ENCODE measurements at places on chromosomes 6 and 20.
A peak's percentile ranks its signal among the peaks of the same experiment; 100 is the strongest.

DNA sequence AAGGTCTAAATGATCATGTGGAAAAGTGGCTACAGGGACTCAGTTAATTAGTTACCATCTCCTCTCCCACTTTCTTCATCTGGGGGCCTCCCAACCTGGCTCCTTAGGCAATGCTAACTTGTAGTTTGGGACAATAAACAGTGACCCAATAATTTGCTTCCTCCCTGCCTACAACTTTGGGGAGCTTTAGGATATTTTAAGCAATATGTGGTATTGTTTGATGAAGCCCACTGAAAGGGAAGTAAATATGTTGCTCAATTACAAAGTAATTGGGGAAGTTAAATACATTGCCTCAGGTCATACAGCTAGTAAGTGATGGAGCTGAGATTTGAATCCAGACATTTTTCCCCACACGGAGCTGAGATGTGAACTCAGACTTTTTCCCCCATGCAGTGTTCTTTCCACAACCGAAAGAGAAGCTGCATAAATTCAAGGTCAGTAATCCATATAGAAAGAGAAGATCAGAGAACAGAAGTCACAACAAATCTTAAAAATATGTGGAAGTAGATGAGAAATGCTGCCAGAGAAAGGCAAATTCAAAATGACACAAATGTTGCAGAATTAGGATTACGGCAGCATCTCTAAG is 26.6 kb downstream of the ZHX3 start:
- DNase-seq: no peak

DNA sequence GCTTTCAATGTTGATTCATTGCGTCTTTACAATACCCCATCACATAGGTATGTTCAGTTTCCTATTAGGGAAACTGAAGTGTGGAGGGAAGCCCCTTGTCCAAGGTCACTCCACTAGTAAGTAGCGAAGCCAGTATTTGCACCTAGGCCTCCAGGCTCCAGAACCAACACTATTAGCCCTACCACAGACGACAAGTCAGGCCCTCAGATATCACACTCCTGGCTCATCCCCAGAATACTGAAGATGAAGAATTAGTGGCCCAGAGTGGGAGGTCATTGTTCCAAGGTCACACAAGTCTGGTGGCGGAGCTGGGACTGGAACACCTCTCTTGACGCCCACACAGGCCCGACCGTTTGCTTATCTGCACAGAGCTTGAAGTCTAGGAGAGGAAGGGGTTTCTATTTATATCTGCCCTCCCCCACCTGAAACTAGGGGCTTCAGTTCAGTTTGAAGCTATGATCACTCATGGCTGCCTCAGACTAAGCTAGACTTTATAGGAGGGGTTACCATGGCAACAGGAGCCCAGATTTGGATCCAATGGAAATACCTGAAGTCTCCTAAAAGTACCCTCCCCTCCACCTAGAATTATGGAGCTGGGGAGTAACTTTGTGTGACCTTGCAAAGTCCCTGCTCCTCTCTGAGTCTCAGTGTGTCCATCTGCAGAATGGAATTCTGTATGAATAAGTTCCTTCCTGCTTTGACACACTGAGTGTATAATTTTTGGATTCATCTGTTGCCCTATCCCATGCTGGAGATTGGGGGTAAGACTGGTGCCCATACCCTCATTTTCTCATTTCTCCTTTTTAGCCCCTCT is 2.2 kb downstream of the SNTA1 start:
- DNase-seq: no peak

DNA sequence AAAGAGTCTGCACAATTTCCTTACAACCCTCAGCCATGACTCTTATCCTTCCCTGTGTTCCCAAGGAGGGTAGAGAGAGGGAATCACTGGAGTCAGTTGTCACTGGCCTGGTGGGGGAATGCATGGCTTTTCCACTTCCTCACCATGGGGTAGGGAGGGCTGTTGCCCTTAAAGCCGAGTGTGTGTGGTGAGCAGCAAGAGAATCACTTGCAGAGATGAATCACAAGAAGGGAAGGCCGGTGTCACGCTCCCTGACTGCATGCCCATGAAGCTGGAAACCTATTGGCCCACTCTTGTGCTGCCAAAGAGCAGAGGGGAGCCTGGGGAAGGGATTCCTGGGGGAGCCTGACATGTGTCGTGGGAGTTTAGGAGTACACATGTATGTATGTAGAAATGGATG is 18.1 kb upstream of the BMP6 start:
- peak; percentile 21 for DNase-seq

- peak; percentile 87 for DNase-seq
Observed at GRCh38 chr6:144264270-144265060, 20.7 kb upstream of the UTRN start.
